ENCODE measurements at places on chromosomes 5 and 9. TPM values are rescaled to one million over a fixed set of nuclear protein-coding genes. Genes with fewer than 3 reads are reported as not detected.

DNA sequence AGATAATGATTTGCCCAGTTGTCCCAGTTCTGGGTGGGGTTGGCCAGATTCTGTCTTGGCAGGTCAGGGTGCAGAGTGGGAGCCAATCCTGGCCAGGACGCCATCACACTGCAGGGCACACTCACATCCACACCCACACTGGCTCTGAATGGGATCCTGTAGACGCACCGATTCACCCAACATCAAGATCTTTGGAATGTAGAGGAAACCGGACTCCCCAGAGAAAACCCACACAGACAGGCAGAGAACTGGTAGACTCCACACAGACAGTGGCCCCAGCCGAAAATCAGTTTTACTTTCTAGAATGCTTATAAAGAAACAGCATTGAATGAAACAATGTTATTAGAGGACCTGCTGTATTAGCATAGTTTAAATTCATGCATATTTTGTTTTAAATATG is 343.1 kb upstream of the DAB2 start:
- no peak for DNase-seq

DNA sequence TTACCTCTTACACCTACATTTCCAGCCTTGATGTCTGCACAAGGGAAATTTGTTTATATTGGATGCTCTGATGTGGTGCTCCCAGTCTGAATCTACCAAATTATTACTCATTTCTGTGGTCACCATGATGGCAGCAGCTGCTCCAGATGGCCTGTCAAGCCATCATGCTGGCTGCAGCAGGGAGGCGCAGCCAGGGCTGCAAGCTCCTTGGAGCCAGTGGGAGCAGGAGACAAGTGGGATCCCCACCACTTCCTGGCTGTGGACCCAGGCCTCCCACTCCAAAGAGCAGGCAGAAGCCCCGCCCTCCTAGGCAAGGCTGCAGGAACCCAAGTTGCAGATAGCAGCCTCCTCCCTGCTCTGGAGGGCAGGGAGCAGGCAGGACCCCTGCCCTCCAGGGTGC is 241.1 kb upstream of the ATP10B start:
- DNase-seq, result no peak

The QRFP gene
- total RNA-seq, result not detected

DNA sequence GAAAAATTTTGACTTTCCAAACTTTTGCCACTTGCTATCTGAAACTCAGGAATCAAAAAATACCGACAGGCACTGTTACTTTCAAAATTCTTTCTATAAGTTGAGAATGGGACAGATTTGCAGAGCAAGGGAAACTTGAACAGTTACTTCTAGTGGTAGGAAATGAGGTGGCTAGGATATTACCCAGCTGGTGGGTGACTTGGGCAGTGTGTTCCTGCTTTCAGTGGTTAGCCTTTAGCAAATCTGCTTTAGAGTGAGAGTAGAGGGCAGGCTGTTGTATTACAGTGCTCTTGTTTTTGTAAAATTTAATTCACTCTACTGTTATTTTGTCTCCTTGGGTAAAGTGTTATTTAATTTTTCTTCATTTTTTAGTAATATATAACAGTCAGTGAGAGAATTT is 40.2 kb upstream of the ROPN1L start:
- DNase-seq, result no peak

DNA sequence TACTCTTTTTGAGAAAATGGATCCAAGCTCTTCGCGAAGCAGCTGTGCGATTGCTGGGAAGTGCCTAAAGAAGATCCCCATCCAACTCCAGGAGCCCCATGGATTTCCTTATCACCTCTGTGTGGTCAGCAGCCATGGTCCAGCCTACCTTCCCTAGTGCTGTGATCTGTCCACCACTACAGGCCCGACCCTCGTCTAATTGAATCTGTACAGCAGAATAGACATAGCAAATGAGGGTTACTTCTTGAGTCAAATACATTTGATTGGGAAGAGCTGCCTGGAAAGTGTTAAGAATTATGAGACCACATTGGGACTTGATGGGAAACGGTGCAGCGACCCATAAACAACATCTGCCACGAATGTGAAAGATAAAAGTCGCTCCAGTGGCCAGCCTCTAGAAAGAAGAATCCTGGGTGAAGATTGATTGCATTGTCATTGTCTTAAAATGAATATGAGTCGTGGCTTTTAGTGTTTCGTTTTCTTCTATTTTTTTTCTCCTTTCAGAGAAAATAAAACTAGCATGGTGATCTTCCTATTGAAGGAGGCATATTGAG is 118.4 kb downstream of the PAM start:
- DNase-seq, result no peak

DNA sequence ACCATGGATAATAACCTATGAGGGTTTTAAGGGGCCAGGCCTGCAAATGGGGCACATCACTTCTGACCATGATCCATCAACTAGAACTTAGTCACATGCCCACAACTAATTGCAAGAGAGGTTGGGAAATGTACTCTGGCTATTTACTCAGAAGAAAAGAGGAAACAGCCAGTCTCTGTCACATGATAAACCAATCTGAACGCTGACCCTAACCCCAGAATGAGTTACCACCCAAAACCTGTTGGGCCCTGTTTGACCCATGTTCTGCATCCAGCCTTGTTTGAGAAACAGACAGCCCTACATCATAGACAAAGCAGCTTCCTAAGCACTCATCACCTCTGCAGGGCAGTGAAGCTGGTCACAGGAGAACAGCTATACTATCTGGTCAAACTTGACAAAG is 5.8 kb downstream of the MACROH2A1 start:
- DNase-seq, result no peak

The CYSRT1 gene
- 1.4 TPM for total RNA-seq

GRCh38 chr9:6692881-6693361 is 47.4 kb upstream of the GLDC start:
- DNase-seq, result no peak

- DNase-seq, result no peak
Measured at GRCh38 chr9:36116593-36116992, 19.9 kb upstream of the GLIPR2 start.

DNA sequence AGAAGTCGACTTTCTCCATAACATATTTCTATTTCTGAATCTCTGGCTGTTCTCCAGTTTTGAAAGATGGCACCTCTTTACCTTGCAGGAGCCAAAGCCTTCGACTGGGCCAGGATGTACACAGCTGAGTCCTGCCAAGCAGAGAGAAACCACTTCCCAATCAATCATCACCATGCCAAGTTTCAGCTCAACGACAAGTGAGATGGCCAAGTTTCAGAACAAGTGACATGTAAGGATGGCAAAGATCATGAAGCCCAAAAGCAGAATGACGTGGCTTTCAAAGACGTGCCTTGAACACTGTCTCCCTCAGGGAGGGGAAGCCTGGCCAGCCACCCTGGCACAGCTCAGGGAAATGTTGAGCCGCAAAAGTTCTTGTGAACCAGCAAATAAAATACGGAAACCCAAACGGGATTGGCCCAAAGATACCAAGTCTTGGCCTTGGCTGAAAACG is 17.7 kb downstream of the STK10 start:
- DNase-seq, result no peak

The CHSY3 gene
- 23.6 TPM for total RNA-seq

Data from hepatocyte (in vitro differentiated cells).